DMS79 treated with DMSO at 0.1 percent for 48 hours (cell line): ENCODE measurements at places on chromosomes 3 and 15.

- DNase-seq = no peak
These were observed 17.6 kb downstream of the RSRC1 start for GRCh38 chr3:158127250-158128219.

- DNase-seq = no peak
These were observed 303.6 kb upstream of the PROK2 start for GRCh38 chr3:72088486-72089025.

- DNase-seq = no peak
These were observed 239.4 kb upstream of the SOX14 start for GRCh38 chr3:137524751-137525150.

DNA sequence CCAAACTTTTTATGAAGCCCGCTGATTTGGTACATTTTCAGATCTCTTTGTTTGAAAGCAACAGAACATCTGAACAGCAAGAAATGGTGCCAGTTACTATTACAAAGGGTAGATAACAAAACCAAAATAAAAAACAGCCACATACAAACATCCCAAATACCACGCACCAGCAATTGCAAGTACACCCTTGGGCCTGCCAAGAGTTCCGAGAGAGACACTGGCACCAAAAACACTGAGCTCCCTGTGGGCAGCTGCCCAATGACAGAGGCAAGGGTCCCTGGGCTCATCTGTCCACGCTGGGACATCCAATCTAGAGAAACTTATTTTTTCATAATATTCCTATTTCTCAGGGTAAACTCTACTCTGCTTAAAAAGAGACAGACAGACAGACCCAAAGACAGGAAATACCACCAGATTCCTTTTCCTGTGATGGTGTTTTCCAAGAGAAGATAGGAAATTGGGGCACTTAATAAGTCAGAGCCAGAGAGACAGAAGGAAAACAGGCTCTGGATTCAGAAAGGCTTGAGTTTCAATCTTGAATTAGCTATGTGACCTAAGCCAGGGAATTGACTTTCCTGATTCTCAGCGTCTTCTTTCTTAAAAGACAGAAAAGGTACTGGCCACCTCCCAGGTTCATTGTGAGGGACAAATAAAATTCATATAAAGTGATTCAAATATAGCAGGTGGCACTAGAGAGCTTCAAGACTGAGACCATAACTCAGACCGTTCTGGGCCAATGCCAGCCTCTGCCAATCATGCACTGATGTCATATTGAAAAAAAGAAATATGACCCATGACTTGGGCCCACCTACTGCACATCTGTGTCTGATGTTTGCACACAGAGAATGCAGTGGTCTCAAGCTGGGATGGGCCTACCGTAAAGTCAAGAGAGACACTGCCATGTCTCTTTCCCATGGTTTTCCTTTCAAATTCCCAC lies 61.3 kb downstream of the FOXP1 start:
- DNase-seq = no peak

DNA sequence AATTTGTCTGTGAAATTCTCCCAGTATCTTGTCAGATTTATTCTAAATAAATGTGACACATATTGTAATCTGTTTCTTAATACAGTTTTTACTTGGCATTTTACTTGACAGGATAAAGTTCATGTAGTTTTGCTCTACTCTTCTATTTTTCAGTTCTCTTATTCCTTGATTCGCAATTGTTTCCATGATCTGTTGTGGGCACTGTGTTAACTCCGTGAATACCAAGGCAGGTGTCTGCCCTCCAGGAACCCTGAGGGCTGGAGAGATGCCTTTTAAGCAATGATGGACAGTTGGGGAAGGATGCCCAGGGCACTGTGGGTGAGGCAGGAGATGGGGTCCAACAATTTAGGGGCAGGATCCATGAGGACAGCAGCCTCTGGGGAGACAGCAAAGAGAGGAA lies 3.1 kb downstream of the CLDN11 start:
- no peak for DNase-seq

GRCh38 chr3:3589715-3590130 lies 209.5 kb upstream of the LRRN1 start:
- DNase-seq = no peak

DNA sequence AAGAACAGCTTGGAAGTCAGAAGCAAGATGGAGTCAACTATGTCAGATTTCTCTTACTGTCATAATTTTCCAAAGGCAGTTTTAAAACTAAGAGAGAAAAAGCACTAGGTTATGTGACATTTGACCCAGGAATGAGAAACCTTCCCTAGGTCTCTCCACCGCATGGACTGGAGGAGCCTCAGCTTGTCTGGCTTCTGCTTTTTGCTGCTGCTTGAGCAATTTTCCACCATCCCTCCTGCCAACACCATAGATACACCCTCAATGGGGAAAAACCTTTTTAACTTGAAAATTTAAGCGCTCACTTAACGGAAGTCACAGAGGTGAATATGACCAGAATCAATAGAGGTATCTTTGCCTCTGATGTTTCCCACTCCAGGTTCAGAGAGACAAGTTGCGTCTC lies 17.8 kb upstream of the IREB2 start:
- DNase-seq = no peak

GRCh38 chr15:50857763-50858162 lies 50.7 kb upstream of the AP4E1 start:
- no peak for DNase-seq
